Activated naive CD8-positive, alpha-beta T cell treated with anti-CD3 and anti-CD28 coated beads, Interleukin-2, amount 10 ng/mL, durations not matched to agents 7 days and 5 days (primary cell): ENCODE measurements at places on chromosomes 4 and X. TPM values are rescaled to one million over a fixed set of nuclear protein-coding genes. Genes with fewer than 3 reads are reported as not detected.

- DNase-seq, result no peak
- H3K27me3 ChIP-seq, result no peaks in the 10 kb centered on the region
- H3K27ac ChIP-seq, result no peak overlapping the region
- no peak overlapping the region for H3K4me3 ChIP-seq
These were observed 66.4 kb upstream of the HHIP start for GRCh38 chr4:144579411-144580030.

GRCh38 chr4:88196523-88197185 is 38.2 kb upstream of the ABCG2 start:
- H3K27ac ChIP-seq, result no peak overlapping the region
- peaks cover 2% of the 10 kb centered on the region for H3K4me1 ChIP-seq

Gene HSFX1
- total RNA-seq, result 1.4 TPM

DNA sequence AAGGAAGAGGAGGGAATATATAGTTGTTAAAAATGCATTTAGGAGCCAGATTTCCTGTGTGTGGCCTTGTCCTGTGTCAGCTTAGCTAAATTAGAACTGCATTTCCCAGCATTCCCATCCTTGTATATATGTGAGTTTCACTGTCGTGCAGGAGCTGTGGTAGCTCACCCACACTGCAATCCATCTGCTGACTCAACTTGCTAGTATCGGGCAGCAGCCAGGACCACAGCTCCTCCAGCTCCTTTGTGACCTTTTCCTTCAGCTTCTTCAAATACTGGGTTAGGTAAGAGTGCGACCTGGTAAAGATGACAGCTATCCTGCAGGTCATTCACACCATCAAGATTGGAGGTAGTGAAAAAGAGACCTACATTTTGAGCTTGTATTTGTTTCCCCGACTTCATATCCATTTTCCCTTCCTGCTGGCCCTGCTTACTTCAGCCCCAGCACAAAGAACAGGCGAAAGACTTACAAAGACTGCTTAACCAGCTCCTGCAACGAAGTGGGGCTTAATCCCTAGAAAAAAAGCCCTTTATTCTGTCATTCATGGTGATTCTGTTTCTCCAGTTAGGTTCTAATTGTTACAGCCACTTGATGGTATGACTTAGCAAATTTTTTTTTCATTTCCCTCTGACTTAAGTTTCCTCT is 11.4 kb downstream of the ASIC5 start:
- no peak overlapping the region for H3K4me3 ChIP-seq
- DNase-seq, result no peak
- H3K36me3 ChIP-seq, result no peaks in the 10 kb centered on the region
- no peak overlapping the region for H3K27ac ChIP-seq
- H3K4me1 ChIP-seq, result no peaks in the 10 kb centered on the region
- H3K27me3 ChIP-seq, result peaks cover 3% of the 10 kb centered on the region

GRCh38 chr4:112002248-112002661 is 143.0 kb upstream of the FAM241A start:
- H3K4me3 ChIP-seq, result no peak overlapping the region
- no peaks in the 10 kb centered on the region for H3K4me1 ChIP-seq

DNA sequence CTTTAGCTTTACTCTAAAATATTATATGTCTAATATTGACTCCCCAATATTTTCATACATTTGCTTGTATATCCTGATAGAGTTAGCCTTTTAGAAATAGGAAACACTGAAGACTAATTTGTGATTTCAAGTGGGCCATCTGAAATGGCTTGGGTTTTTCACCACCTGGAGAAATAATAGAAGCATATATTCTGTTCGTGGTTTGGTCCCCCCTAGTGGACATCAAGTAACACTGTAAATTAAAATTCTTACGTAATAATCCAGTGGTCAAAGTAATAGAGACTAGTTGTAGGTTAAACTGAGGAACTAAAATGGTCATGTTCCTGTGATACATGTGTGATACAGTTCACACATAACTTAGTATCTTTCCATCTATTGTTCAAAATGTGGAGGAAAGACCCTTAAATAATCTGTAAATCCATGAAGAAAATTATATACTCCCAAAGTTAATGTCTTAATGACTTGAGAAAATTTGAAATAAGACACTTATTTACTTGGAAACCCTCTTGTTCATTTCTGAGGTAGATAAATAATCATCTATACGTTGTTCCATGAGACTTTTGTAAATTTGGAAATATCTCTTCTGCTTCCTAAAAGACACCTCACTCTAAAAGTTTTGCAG is 79.8 kb upstream of the SMARCAD1 start:
- no peak for DNase-seq
- no peak overlapping the region for H3K4me3 ChIP-seq
- H3K36me3 ChIP-seq, result no peaks in the 10 kb centered on the region
- no peak overlapping the region for H3K27ac ChIP-seq
- no peaks in the 10 kb centered on the region for H3K27me3 ChIP-seq
- H3K4me1 ChIP-seq, result no peaks in the 10 kb centered on the region

Gene FHIP1A
- total RNA-seq, result 0.45 TPM

Gene RUFY3
- 38.5 TPM for total RNA-seq

Gene GRIA3
- total RNA-seq, result 0.39 TPM

DNA sequence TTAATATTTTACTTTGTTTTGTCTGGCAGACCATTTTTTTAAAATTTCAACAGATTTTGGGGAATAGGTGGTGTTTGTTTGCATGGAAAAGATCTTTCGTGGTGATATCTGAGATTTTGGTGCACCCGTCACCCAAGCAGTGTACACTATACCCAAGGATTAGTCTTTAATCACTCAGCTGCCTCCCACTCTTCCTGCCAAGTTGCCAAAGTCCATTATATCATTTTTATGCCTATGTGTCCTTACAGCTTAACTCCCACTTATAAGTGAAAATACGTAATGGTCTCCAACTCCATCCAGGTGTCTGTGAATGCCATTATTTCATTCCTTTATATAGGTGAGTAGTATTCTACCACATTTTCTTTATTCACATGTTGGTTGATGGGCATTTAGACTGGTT is 281.7 kb upstream of the GK2 start:
- no peak overlapping the region for H3K4me3 ChIP-seq
- no peaks in the 10 kb centered on the region for H3K36me3 ChIP-seq
- no peak overlapping the region for H3K27ac ChIP-seq

DNA sequence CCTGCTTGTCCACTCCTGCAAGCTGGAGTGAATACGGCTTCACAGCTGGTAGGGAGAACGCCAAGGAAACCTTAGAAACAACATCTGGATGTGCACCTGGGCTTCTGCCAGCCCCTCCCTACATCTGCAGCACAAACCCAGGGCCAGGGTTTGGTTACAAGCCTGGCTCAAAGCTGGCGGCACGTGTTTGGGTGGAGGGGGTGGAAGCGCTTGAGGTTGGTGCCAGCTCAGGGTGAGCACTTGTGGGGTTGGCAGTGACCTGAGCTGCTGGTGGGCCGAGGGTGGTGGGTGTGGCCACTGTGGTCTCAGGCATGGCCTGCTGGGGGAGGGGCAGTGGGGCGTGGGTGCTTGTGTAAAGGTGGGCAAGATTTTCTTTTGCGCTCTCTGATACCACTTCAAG is 15.6 kb downstream of the ELF4 start:
- peaks cover 35% of the 10 kb centered on the region for H3K4me1 ChIP-seq
- no peak overlapping the region for H3K27ac ChIP-seq
- H3K27me3 ChIP-seq, result no peaks in the 10 kb centered on the region
- no peak overlapping the region for H3K4me3 ChIP-seq

DNA sequence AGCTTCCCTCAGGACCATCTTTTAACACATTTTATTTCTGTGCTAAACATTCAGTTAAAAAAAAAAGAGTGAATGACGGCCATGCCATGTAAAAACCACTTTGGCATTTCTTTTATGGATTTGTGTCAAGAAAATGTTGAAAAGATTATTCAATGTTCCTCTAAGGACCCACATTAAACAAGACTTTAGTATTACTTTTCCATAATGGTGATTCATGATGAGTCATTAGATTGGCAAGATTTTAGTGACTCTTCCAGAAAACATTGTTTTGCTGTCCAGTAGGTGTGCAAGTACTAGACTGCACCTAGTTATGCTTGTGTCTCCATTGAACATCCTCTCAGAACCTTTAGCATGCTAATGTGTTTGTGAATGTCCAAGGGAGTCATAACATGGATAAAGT is 748.6 kb downstream of the STPG2 start:
- no peak for DNase-seq
- H3K27ac ChIP-seq, result no peak overlapping the region
- no peaks in the 10 kb centered on the region for H3K36me3 ChIP-seq

DNA sequence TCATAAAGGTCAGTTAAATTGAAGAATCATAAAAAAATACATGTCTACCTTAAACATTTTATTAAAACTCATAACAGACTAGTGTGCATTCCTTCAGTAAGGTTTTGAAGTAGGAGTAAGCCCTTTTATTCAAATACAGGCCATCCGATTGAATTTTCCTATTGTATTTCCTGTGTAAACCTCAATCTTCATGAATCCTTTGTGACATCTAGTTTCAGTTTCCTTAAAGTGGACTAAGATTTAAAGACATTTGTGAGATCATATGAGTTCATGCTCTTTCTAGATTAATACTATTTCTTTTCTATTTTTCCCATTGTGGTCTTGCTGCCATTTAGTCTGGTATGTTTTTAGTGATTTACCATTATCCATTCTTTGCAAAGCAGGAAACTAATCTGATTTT is 644.7 kb upstream of the BOD1L1 start:
- H3K36me3 ChIP-seq, result no peaks in the 10 kb centered on the region
- no peaks in the 10 kb centered on the region for H3K4me1 ChIP-seq
- no peaks in the 10 kb centered on the region for H3K27me3 ChIP-seq
- H3K4me3 ChIP-seq, result no peak overlapping the region

DNA sequence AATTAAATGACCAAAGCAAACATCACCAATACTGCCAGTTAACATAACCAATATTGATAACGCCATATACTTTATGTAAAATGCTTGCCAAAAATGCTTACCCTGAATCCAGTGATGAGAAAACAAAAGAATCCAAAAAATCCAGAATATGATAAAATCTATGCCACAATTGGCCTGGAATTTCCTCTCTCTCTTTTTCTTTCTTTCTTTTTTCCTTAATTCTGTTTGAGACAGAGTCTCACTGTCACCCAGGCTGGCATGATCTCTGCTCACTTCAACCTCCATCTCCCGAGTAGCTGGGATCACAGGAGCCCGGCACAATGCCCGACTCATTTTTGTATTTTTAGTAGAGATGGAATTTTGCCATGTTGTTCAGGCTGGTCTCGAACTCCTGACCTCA is 9.8 kb upstream of the SLC7A11 start:
- no peaks in the 10 kb centered on the region for H3K36me3 ChIP-seq
- no peak overlapping the region for H3K27ac ChIP-seq
- peaks cover 12% of the 10 kb centered on the region for H3K27me3 ChIP-seq
- H3K4me1 ChIP-seq, result peaks cover 3% of the 10 kb centered on the region
- DNase-seq, result no peak
- H3K4me3 ChIP-seq, result no peak overlapping the region

DNA sequence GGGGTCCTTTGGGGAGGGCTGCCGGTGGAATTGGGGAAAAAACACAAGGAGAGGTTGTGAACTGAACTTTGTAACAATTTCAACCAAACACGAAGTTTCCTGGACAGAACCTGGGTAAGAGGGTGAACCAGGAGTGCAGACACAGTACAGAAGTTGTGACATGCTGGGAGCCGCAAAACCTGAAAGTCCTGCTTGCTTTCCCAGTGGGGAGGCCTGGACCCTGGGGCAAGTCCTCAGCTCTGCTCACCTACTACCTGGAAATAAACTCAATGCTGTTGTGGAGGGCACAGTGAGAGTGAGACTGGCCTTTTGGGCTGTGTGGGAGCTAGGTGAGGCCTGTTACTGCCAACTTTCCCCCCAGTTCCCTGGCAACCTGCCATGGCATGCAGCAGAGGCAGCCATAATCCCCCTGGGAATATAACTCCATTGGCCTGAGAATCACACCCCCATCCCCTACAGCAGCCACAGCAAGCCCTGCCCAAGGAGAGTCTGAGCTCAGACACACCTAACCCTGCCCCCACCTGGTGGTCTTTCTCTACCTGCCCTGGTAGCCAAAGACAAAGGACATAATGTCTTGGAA is 162.8 kb downstream of the THOC2 start:
- DNase-seq, result no peak
- peaks cover 4% of the 10 kb centered on the region for H3K27me3 ChIP-seq
- H3K4me1 ChIP-seq, result no peaks in the 10 kb centered on the region
- no peak overlapping the region for H3K27ac ChIP-seq

Gene SPANXC
- total RNA-seq, result not detected

Gene P2RY8
- total RNA-seq, result 87.6 TPM

Gene TMEM31
- total RNA-seq, result not detected

- peaks cover 18% of the 10 kb centered on the region for H3K4me1 ChIP-seq
- H3K36me3 ChIP-seq, result no peaks in the 10 kb centered on the region
- peak overlapping the region; percentile 22 for H3K4me3 ChIP-seq
- peak overlapping the region; percentile 16 for H3K27ac ChIP-seq
These were observed 31.2 kb downstream of the PHEX start for GRCh38 chrX:22063284-22063683.

DNA sequence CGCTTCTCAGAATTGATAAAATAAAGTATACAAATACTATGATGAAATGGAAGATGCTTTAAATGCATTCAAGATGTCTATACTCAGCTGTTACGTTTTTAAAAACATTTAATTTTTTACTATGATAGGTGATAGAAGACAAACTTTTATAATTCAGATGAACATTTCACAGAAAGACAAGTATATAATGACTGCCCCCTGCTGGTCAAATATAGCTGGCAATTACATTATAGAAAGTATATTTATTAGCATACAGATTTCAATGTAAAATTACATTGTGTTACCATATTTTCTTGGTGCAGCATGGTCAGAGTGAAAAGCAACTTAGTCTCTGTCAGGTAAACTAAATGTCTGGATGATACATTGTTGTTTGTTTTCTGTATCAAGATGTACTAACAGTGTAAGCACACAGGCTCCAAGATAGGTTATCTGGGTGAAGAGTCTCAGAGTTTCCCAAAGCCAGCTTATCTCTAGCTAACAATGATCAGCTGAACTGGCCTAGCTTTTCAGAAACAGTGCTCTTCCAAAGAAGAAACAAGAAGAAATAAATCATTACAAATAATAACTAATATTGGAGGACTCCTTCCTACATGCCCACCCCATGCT is 54.1 kb downstream of the SRPX start:
- no peaks in the 10 kb centered on the region for H3K4me1 ChIP-seq
- no peak for DNase-seq
- no peaks in the 10 kb centered on the region for H3K36me3 ChIP-seq
- H3K27ac ChIP-seq, result no peak overlapping the region

- DNase-seq, result no peak
- H3K27ac ChIP-seq, result no peak overlapping the region
- no peaks in the 10 kb centered on the region for H3K36me3 ChIP-seq
- H3K4me3 ChIP-seq, result no peak overlapping the region
- no peaks in the 10 kb centered on the region for H3K4me1 ChIP-seq
These were observed 8.3 kb downstream of the SLITRK2 start for GRCh38 chrX:145825896-145826295.

- peaks cover 58% of the 10 kb centered on the region for H3K36me3 ChIP-seq
- no peaks in the 10 kb centered on the region for H3K27me3 ChIP-seq
- peak overlapping the region; percentile 95 for H3K4me3 ChIP-seq
- DNase-seq, result no peak
- peak overlapping the region; percentile 89 for H3K27ac ChIP-seq
- H3K4me1 ChIP-seq, result peaks cover 62% of the 10 kb centered on the region
These were observed 931 bp downstream of the DDX60 start for GRCh38 chr4:168317621-168318020.
